ENCODE measurements at places on chromosomes 7 and 10.
A peak's percentile ranks its signal among the peaks of the same experiment; 100 is the strongest.

GRCh38 chr10:37952043-37952755 is 24.2 kb downstream of the ZNF25 start:
- DNase-seq = no peak

DNA sequence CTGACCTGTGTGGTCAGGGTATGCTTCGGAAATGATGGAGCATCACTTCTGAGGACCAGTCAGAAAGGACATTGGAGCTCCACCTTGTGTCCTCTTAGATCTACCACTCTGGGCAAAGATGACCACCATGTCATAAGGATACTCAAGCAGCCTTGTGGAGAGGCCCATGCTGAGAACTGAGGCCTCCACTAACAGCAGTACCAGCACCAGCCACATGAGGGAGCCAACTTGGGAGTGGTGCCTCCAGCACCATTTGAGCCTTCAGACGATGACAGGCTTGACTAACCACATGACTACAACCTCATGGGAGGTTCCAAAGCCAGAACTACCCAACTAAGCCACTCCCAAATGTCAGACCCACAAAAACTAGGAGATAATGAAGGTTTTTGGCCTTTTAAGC is 116.0 kb downstream of the NPTX2 start:
- peak; percentile 46 for DNase-seq

- no peak for DNase-seq
Observed at GRCh38 chr7:99597762-99598501, at the start of gene TMEM225B. Gene TMEM225B, plus strand, starts transcription at chr7:99598267. Its CDS starts 6,122 bp downstream, at chr7:99604389.

DNA sequence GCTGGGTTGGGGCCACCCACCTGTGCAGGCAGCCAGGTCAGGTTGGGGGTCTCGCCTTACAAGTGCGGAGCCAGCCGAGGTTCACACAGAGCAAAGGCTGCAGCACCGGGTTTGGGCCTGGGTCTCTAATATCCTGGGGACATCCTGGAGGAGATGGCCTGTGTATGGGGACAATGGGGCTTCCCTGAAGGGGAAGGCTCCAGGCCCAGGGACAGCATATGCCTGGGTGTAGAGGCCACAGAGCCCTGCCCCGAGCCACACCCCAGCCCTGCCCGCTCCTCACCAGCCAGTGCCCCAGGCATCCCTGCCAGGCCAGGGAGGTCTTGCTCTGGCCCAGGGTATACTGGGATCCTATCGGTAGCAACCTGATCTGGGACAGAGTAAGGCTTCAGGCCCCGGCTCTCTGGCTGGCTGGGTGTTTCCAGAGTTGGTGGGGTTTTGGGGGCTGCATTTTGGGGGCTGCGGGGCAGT is 9.1 kb downstream of the TTYH3 start:
- DNase-seq = no peak

DNA sequence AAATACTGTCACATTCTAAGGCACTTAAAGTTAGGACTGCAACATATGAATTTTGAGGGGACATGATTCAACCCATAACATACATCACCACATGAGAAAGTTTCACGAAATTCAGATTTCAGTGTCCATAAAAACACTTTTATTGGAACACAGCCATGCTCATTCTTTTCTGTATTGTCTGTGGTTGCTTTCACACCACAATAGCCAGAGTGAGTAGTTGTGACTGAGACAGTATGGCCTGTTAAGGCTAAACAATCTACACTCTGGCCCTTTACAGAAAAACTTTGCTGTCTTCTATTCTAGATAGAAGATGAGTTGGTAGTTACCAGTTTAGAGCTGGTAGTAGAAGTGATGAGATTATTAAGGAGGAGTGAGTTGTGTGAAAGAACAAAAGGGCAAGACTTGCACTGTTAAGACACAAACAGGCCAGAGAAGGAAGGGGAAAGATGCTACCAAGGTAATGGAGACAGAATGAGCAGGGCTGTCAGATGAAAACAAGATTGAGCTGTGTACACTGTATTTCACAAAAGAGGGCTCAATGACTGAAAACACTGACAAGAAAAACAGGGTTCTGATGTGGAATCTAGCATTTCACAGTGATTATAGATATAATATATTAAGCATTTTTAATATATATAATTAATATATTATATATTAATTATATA is 108.6 kb downstream of the PPP1R3A start:
- no peak for DNase-seq

DNA sequence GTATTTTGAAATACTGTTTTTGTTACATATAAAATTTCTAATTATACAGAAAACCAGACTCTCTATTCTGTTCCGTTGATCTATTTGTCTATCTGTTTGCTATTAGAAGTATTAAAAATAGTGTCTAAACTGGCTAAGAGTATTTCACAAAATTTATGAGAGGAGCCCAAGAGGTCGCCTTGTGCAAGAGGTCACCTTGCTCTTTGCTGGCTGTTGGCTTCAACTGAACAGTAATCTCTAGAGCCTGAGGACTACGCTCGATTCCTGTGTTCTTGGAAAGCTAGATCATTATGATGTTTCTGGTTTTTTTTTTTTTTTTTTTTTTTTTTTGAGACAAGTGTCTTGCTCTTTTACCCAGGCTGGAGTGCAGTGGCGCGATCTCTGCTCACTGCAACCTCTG is 428.6 kb downstream of the LRMDA start:
- DNase-seq = no peak

GRCh38 chr10:6273351-6273750 is 70.6 kb downstream of the PFKFB3 start:
- DNase-seq = no peak

DNA sequence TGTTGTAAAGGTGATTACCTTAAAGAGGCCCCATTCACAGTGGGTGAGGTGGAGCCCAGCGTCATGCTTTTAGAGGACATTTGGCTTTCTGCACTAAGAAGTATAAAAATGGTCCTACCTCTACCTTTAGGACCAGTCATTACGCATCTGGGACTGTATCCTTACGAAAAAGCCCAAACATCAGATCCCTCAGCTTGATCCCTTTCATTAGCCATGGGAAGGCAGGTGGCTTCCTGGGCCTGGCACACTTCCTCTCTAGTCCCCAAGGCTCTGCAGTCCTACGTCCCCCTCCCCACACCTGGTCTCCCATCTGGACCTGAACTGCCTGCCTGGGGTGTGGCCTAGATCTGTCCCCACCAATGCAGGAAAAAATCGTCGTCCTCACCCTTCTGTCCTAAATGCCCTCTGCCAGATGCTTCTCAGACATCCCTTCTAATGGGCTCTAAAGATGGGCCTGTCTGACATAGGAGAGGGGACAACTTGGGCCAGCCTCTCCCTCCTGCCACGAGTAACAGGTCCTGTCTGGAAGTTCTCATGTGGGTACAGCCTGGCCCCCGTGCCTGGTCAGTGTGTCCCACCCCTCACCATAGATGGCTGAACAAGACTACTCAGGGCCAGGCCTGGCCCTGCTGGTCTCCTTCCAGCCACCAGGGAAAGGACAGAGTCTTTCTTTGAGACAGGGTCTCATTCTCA is 11.8 kb upstream of the SLC18A3 start:
- no peak for DNase-seq

- no peak for DNase-seq
Observed at GRCh38 chr10:70598857-70599295, 3.7 kb downstream of the PRF1 start.

DNA sequence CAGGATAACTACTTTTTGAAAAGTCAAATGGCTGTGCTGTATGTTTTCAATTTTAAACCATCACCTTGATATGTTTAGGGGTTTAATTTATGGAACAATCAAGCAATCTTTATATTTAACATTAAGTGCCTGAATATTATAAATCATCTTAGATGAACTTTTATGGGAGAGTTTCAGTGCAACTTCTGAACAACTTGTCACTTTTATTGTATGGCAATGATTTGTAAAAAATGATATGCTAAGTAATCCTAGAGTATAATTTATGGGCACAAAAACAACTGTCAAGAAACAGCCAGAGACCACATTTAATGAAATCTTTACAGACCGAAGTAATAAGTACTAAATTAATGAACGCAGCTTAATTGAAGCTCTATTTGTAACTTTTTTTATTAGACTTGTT is 498.9 kb downstream of the PARD3 start:
- no peak for DNase-seq

DNA sequence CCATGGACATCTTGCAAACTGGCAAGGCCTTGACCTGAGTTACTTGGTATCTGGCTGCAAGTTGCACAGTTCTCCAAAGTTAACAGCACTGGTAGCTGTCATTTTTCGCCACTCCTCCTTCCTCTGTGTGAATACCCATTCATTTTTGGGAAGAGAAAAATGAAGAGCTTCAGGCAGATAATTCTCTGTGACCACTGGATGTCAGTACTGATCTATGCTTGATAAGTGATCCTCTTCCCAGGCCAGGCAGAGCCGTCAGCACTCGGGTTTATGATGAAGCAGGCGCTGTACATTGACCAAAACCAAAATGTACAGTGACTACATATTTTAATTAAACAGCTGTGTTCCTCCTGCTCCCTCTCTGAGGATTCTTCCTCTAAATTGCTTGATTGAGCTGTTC is 55.9 kb upstream of the PDZD8 start:
- no peak for DNase-seq

- no peak for DNase-seq
Observed at GRCh38 chr10:94287336-94287735, 75.4 kb downstream of the NOC3L start.

DNA sequence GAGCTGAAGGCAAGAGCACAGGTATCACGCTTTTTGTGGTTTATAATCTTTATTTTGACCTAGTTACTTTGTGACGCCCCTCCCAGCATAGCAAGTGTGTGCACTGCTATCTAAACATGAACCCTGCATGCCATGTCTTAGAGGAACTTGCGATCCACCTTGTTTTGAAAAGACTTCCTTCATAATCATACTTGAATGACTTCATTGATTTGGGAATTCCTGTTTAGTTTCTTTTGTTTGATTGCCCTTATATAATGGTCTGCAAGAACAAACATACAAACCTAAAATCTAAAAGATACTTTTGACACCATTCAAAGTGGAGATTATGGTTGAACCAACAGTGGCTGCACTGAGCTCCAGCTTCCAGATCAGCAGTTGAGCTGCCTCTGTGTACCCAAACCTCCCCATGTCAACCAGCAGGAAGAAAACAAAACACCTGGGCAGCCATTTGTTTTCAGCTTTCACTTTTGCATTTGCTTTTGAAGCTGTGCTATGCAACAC is 132.6 kb downstream of the CELF2 start:
- no peak for DNase-seq

GRCh38 chr7:126780993-126781392 is 471.7 kb downstream of the GRM8 start:
- no peak for DNase-seq

- no peak for DNase-seq
Observed at GRCh38 chr7:2520131-2520760, 672 bp downstream of the LFNG start.

- DNase-seq = no peak
Observed at GRCh38 chr7:90238583-90238982, 6.4 kb upstream of the CFAP69 start.

DNA sequence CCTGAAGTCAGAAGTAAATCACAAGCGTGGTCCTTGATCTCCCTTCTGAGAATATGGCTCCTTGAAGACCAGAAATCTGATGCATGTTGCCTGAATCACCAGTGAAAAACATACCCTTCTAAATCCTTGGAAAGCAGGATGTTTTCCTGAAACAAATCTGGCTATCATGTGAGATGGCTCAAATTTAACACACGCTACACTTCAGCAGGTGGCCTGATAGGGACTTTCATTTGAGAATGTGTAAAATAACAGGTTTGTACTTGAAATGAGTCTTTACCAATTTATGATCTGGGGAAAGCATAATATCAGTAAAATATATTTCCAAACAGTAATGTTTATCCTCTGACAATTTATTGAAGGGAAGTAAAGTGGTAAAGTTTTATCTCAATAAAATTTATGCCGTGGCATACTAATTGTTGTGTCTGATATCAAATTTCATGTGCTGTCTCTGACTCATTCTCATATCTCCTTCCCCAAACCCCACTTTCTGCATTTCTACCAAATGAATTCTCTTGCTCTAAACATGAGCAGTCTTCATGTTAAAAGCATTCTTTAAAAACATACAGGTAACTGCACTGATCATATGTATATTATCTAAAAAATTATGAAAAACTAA is 17.4 kb downstream of the CYP3A4 start:
- DNase-seq = no peak

DNA sequence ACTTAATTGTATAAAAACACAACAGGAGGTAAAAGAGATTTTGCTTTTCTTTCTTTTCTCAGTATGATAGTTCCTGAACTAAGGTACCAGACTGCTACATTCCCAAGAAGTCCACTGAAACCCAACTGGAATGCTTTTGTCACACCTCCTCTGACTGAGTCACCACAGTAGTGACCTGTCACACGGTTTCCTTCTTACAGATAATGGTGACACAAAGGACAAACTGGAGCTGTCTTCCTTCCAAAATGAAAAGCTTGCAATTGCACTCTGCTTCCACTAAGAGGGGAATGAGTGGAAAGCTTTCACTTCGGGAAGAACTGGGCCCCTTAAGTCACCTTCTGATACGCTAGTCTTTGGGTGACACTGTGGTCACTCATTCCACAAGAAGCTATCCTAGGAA is 122.2 kb downstream of the KMT2E start:
- no peak for DNase-seq

DNA sequence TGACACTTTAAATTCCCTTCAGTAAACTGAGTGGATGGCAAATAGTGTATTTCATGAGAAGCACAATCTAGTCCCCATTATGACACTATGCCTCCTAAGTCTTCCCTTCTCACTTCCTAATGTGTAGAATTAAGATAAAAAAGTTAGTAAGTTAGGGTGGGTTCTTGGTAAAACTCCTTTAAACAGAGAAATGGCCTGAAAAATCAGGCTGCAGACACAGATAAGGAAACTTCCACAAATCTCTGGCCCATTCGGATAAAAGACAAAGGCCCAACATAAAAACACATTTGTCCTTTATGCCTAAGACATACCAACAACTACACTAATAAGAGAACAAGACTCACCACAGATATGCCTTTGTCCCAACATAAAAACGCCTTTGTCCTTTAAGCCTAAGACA is 21.5 kb downstream of the AKR1C8 start:
- DNase-seq = no peak

DNA sequence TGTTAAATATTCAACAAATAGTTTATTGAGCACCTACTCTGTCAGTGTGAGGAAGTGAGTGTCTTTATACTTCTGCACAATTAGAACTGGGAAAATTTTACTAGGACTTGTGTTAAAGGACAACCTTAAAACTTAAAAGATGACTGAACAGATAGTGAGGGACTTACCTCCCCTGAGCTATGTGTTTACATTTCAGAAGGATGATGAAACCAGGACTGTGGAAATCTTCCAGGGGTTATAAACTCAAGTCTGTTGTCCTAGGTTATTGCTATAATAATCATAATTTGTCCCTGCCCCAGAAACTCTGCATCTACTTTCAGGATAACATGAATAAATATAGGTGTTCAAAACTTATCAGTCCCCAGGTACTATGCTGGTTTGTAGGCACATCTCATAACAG is 261.0 kb upstream of the MKLN1 start:
- no peak for DNase-seq

- no peak for DNase-seq
Observed at GRCh38 chr7:103576641-103577040, 130.6 kb upstream of the SLC26A5 start.

GRCh38 chr7:155001756-155002410 is 1.0 kb downstream of the PAXIP1 start:
- no peak for DNase-seq

- DNase-seq = no peak
Observed at GRCh38 chr7:71706597-71706975, 574.6 kb downstream of the GALNT17 start.

Data from stimulated activated CD8-positive, alpha-beta memory T cell treated with anti-CD3 and anti-CD28 coated beads, Interleukin-7, amount 100 ng/mL, for 48 hours (primary cell).